NCI-H82 (cell line): ENCODE measurements at places on chromosomes 1 and 21.

DNA sequence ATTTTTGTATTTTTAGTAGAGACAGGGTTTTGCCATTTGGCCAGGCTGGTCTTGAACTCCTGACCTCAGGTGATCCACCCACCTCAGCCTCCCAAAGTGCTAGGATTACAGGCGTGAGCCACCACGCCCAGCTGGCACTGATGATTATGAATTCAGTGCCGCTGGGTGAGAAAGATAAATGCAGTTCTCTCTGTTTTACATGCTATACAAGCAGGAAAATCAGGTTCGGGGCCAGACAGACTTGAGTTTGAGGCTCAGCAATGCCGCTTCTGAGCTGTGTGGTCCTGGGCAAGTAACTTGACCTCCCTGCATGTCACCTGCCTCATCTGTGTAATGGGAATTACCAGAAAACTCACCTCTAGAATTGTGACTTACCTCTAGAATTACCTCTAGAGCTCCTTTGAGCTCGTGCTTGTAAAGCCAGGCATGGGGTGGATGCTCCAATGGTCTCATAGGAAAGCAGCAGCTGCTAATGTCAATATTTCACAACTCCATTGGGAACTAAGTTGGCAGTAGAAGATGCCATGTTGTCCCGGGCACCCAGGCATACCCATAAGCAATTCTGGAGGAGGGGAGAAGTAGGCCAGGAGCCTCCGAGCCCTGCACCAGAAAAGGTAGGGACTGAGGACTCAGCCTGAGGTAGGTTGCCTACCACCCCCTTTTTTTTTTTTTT is 119.8 kb upstream of the SLC25A33 start:
- no peak for DNase-seq

GRCh38 chr1:198858033-198858432 is 219.2 kb downstream of the PTPRC start:
- DNase-seq = no peak

GRCh38 chr1:240947438-240948224 is 335.7 kb upstream of the GREM2 start:
- no peak for DNase-seq

DNA sequence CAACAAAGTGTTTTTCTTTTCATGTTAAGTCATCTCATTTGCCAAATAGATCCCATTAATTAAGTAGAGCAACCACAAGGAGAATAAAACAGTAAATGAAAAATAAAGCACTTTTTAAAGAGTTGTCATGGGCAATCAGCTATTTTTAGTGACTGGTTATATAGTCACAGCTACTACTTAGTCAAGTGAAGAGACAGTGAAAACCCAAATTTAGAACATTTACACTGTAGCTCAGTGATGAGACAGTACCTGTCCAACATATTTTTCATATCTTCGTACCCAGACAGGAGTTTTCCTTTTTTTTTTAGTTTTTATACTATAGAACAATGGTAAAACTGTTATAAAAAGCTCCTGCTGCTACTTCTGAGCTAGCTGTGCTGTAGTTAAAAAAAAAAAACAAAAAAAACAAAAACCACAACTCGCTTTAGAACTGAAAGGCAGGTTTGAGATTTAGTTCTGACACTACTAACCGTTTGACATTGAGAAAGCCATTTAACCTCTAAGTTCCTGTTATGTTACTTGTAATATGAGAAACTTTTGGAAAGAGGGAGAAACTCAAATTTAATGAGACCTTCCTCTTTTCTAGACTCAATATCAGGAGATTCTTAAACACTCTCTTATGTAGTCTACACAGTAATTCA is 777.5 kb downstream of the ADGRL2 start:
- no peak for DNase-seq

DNA sequence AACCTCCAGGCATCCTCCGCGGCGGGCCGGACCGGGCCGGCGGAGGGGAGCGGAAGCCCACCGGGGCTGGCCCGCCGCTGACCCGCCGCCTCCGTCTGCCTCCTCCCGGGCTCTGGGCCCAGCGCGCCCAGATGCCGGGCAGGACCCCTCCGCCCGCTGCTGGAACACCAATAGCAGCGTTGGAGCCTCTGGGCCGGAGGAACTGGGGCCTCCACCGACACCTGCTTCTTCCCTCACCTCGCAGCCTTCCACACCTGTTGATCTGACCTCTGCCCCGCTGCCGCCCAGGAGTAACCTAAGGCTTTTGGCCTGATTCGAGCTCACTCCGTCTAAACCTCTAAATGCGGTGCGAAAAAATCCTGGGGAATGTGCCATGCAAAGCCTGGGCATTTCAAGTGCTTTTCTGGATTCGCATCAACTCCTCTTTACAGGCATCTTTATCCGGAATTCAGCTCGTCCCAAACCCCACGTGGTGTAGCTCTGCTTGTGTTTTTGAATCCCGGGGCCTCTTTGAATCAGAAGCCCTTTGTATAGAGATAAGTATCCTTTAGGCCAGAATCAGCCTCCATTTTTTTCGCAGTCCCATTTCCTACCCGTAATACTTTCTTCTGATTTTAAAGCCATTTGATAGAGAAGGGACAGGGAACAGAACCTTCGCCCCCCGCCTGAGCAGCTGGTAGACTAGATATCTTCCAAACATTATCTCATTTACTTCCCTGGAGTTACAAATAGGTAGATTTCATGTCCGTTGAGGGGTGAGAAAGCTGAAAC is 680 bp upstream of the CNN3 start:
- DNase-seq = peak; percentile 80
